ENCODE measurements at places on chromosomes 12 and 14. TPM values are rescaled to one million over a fixed set of nuclear protein-coding genes. Genes with fewer than 3 reads are reported as not detected.

The PMCH gene
- 1.8 TPM for total RNA-seq

The GPRC5D gene
- total RNA-seq, result not detected

The MANSC4 gene
- 0.65 TPM for total RNA-seq

The PCBP2 gene
- 948 TPM for total RNA-seq

The NAV3 gene
- 37.8 TPM for total RNA-seq

The RDH5 gene
- total RNA-seq, result 6.1 TPM

The MYH6 gene
- not detected for total RNA-seq

The KRT3 gene
- not detected for total RNA-seq

The GARIN6 gene
- total RNA-seq, result not detected

The SRSF9 gene
- total RNA-seq, result 238 TPM

Data from endothelial cell of umbilical vein (primary cell).